ENCODE measurements at places on chromosomes 7 and 10.

- DNase-seq, result no peak
Measured at GRCh38 chr10:60235001-60235400, 154.7 kb downstream of the ANK3 start.

- no peak for DNase-seq
Measured at GRCh38 chr7:157028199-157028903, 17.9 kb upstream of the MNX1 start.

DNA sequence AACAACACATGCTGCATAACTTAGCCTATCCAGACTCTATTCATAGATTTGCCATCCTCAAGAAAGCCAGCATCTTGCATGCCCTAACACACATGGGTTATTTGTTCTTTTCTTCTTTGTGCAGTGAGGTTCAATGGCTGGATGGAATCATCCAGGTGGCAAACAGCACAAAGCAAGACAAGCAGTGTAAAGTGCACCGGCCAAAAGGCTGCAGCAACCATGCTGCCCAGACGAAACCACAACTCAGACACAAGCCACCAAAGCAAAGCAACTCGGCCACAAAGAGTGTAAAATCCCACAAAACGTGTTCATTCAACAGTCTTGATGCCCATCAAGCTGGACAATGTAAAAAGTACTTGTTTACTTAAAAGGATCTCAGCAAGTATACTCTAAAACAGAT is 76.9 kb downstream of the PIP4K2A start:
- no peak for DNase-seq

- DNase-seq, result peak; percentile 7
Measured at GRCh38 chr10:29482591-29483431, 152.0 kb downstream of the SVIL start.

GRCh38 chr10:114897593-114897992 is 40.4 kb upstream of the TRUB1 start:
- DNase-seq, result no peak

GRCh38 chr7:90629297-90629918 is 33.3 kb downstream of the CDK14 start:
- DNase-seq, result no peak

- no peak for DNase-seq
Measured at GRCh38 chr10:6474871-6475270, 105.2 kb downstream of the PRKCQ start.

GRCh38 chr7:150435047-150435389 is 15.4 kb upstream of the GIMAP8 start:
- DNase-seq, result no peak

GRCh38 chr7:149459540-149460452 is 1.1 kb downstream of the ZNF777 start:
- DNase-seq, result no peak

- DNase-seq, result no peak
Measured at GRCh38 chr7:3243680-3244079, 57.4 kb upstream of the SDK1 start.

DNA sequence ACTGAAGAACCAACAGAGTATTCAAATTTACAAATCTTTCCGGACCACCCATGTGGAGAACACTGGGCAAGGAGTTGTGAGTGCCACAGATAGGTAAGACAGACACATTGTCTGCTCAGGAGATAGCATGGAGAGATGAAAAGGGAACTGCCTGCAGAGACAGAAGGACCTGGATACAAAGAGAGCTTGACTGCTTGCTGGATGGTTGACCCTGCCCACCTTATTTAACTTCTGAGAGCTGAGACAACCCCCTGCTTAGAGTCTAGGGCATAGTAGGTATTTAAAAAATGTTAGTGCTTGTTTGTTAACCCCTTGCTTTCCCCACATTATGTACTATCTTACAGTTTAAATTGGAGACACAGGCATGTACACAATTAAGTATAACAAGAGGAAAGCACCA is 314.1 kb downstream of the THSD7A start:
- DNase-seq, result no peak

DNA sequence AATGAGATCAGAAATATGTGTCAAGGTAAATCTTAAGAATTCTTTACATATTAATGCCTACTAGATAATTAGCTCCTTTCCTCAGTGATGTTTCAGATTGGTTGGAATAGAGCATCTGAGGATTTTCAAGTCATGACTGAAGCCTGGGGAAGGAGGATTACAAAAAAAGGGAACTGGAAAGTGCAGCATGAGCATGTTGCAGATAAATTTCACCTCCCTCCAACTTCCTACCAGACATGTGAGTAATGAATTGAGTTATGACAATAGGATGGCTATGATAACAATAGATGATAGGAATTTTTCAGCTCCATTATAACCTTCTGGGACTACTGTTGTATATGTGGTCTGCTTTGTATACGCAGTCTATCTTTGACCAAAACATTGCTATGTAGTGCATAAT is 104.2 kb upstream of the RAB18 start:
- no peak for DNase-seq

GRCh38 chr10:100723770-100724530 is 21.4 kb upstream of the PAX2 start:
- DNase-seq, result no peak

GRCh38 chr10:132478341-132479023 is 59.1 kb upstream of the INPP5A start:
- DNase-seq, result no peak

DNA sequence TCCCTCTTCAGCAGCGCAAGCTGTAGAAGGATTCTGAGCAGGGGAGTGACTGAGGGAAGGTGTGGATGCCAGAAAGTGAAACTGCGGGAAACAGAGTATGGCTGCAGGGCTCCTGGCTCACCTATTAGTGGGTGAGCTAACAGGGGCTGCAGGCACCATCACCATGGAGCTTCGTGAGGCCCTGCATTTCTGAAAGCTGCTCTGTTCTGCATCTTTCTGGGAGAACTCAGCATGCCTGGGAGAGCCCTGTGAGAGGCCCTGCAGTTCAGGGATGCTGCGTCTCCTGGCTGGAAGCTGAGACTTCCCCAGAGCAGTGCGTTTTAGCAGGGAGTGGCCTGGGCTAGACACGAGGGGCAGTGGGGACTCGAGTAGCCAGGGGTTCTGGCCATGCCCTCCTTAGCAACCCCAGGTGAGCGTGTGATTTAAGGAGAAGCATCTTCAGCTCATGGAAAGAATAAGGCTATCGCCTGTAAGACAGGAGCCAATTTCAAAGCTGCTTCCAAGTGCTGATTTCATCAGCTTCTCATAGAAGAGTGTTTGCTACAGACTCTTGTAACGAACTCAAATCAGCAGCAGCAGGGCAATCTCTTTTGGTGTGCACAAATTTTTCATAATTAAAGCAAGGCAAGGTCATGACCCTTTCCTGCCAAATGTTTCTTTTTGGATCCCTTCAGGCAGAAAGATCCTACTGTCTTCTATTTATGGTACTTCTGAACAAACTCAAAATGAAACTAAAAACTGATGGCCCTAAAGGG is 293.6 kb upstream of the ZNF32 start:
- DNase-seq, result no peak

DNA sequence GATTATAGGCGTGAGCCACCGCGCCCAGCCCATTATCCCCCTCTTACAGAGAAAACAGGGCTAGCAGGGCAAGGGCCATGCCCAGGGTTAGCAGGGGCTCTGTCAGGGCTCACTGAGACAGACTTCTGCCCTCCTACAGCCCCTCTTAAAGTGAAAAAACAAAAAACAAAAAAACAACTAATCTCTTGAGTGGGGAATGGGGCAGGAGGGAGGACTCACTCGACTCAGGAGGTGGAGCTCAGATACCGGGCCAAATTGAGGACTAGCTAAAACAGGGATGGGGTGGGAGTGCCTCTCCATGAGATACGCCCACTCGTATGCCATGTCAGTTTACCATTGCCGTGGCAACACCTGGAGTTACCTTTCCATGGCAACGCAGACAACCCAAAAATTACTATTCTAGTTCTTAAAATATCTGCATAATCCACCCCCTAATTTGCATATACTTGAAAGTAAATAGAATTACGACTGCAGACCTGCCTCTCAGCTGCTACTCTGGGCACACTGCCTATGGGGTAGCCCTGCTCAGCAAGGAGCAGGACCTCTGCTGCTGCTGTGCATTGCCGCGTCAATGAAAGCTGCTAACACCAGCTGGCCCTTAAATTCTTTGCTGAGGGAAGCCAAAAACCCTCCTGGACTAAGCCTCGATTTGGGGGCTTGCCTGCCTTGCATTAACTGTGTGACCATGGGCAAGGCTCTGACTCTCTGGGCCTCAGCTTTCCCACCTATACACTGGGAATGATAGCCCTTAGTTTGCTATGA is 13.4 kb downstream of the SSC4D start:
- no peak for DNase-seq

Measured in stimulated activated CD8-positive, alpha-beta memory T cell treated with anti-CD3 and anti-CD28 coated beads, Interleukin-4, amount 100 ng/mL, for 24 hours (primary cell).